ENCODE measurements at places on chromosomes 12 and 14. TPM values are rescaled to one million over a fixed set of nuclear protein-coding genes. Genes with fewer than 3 reads are reported as not detected.

A2ML1 gene
- total RNA-seq: not detected

DPPA3 gene
- total RNA-seq: not detected

DENR gene
- 48.6 TPM for total RNA-seq

KRT83 gene
- total RNA-seq: not detected

RPGRIP1 gene
- not detected for total RNA-seq

RNASE3 gene
- not detected for total RNA-seq

RPAP3 gene
- total RNA-seq: 40.3 TPM

KSR2 gene
- total RNA-seq: 0.20 TPM

PCBP2 gene
- 194 TPM for total RNA-seq

RHEBL1 gene
- total RNA-seq: 4.5 TPM

KRT85 gene
- not detected for total RNA-seq

KCNA5 gene
- not detected for total RNA-seq

GRCh38 chr12:129772501-129773493 lies 131.0 kb downstream of the TMEM132D start:
- peak; percentile 25 for DNase-seq

DNA sequence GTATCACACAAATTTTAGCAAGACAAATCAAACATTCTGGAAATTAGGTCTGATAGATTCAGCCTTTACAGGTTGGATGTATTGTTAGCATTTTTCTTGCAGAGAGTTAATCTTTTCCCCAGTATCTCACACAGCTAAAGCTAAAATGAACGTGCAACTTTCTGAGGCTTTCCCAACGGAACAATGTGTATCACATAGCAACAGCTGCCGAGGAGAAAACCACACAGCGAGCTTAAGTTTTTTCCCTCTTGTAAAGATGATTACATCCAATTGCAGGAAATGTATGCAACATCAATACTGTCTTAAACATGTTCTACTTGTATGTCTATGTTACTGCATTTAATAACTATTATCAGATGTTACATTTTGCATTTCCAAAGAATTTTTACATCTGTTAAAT lies 182.2 kb downstream of the CCDC59 start:
- no peak for DNase-seq

DNA sequence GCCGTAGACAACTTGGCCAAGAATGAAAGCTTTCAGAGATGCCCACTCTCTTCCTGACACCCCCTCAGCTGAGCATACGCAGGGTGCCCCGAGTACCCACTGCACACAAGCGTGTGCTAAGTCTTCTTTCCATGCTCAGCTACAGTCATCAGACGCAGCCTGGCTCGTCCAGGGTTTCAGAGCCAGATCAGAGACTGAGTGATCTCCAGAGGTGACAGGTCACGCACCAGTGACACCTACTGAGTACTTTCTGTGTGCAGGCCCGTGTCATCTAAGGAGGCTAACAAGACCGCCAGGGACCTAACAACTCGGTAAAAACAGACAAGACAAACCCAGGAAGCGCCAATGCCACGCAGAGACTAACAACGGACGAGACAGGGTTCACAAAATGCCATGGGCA lies 25.1 kb downstream of the STX2 start:
- no peak for DNase-seq

DNA sequence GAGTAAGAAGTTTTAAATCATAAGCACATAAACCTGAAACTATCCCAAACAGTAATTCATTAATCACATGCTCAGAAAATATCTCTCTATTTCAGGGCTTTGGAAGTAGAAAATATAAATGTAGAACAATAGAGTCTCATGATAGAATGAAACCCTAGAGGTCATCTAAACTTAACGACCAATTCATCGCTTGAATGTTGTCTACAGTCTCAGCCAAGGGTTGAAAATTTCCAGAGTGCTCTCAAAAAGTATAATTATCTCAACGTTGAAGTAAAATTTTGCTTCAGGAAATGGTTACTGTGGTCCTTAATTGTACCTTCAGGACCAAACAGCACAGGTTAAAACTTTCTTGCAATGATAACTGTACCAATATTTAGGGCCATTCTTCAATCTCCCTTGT lies 1053.6 kb upstream of the SEL1L start:
- no peak for DNase-seq

- peak; percentile 51 for DNase-seq
These were observed 4.5 kb downstream of the DCN start for GRCh38 chr12:91178139-91178561.

DNA sequence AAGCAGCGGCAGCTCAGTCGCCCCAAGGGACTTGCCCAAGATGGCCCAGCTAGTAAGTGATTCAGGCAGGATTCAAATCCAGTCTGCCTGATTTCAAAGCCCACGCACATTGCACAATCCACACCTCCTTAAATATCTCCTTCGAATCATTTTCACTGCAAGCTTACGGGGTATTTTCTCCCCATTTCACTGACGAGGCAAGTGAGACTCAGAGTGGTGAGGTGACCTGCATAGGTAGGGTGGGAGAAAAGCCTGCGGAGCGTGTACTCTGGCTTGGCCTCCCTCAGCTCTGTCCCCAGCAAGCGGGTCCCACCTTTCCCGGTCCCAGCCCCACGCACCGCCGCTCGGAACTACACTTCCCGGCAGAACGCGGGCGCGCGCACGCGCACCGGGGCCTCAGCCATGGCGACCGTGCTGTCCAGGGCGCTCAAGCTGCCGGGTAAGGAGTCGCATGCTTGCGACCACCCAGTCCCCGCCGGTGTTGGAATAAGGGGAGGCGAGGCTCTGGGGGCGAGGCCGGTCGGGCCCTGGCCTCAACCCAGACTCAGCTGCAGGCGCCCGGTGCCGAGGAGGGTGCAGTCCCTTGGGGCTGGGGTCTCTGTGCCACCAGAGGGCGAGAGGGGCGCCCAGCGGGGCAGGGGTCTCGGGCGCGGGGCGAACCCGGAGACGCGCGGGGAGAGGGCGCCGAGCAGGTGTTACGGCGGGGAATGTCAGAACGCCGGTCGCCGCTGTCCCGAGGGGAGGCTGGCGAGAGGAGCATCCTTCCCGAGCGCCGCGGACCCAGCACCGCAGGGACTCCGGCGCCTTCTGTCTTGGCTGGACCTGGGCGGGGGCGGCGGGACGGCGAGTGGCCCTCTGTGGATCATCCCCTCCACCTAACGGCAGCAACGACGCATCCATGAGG lies at the start of gene FAM234B:
TSS of gene FAM234B (plus strand) at position 380 of the 904 bp plus-strand sequence. CDS start at position 403, 23 bp downstream.
- DNase-seq: peak; percentile 60

DNA sequence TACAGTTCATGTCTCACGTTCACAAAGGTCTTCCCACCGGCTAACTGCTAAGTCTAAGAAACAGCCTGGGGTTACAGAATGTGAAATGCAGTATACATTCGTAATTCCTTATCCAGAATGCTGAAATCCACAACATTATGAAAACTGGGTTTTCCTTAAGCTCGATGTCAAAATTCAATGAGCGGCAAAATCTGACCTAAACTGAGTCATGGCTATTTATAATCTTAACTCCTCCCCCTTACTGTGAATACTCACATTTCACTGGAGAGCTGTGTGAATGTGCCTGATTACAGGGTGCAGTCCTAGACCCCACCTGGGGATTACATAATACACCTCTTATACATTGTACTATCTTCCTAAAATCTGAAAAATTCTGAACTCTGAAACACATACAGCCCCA lies 35.3 kb downstream of the STX2 start:
- no peak for DNase-seq

DNA sequence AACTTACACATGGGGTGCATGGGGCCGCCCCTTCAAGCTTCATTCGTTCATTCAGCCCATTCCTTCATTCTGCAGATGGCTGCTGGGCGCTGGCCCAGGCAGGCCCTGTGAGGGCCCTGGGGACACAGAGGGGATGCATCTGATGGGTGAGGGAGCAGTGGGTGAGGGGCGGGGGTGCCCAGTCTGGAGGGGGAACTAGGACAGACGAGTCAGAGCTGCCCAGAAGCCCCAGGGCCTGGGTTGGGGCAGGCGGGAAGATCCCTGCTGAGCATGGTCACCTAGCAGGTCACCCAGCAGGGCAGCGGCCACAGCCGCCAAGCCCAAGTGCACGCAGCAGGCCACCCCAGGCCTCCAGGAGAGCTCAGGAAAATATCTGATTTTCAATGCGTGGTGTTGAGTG lies 14.1 kb downstream of the TRMT61A start:
- peak; percentile 33 for DNase-seq

GRCh38 chr12:96466939-96467751 lies 22.2 kb upstream of the CFAP54 start:
- peak; percentile 84 for DNase-seq

- peak; percentile 54 for DNase-seq
These were observed 1.9 kb downstream of the PPP1R3E start for GRCh38 chr14:23300687-23301223.

DNA sequence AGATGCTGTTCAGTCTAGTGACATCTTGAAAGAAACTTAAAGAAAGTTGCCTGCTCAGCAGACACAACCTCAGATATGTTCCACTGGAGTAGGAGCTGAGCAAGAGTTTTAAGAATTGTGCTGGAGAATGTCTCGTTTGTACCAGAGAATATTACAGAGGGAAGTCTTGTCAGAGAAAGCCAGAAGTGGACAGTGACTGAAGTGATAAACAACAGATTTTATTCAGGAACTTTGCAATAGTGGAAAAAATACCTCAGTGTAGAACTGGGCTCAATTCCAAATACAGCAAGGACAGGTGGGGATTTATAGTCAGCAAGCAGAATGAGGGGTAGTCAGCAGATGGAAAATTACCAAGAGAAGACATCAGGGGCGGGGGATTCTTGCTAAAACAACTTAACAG lies 18.6 kb downstream of the ZDHHC17 start:
- DNase-seq: no peak

GRCh38 chr12:87272851-87273250 lies 756.4 kb downstream of the C12orf50 start:
- DNase-seq: no peak

- no peak for DNase-seq
These were observed 70.3 kb upstream of the STXBP6 start for GRCh38 chr14:25120261-25120660.

GRCh38 chr12:99670635-99671034 lies 23.1 kb downstream of the GARIN6 start:
- peak; percentile 29 for DNase-seq

GRCh38 chr14:21498540-21499526 lies 12.3 kb downstream of the METTL3 start:
- peak; percentile 40 for DNase-seq
